Naive thymus-derived CD4-positive, alpha-beta T cell (primary cell): ENCODE measurements at places on chromosomes 3 and 15. TPM values are rescaled to one million over a fixed set of nuclear protein-coding genes. Genes with fewer than 3 reads are reported as not detected.

GRCh38 chr3:186244016-186244415 lies 118.0 kb downstream of the DGKG start:
- H3K4me1 ChIP-seq = no peaks in the 10 kb centered on the region
- no peak overlapping the region for H3K4me3 ChIP-seq
- DNase-seq = no peak
- no peaks in the 10 kb centered on the region for H3K27me3 ChIP-seq
- H3K27ac ChIP-seq = no peak overlapping the region
- H3K36me3 ChIP-seq = no peaks in the 10 kb centered on the region

DNA sequence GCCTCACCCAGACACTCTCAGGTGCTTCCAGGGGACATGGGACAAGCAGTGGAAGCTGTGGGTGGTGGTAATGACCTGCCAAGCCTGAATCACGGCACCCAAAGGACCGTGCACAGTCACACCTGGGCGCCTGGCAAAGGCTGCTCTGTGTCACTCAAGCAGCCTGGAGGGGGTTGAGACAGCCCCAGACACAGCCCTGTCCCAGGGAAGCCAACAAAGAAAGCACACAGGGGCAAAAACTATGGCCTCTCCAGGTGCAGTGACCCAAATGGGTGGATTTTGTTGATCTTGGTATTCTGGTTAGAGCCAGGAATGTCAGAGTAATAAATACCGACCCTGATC lies 15.0 kb upstream of the OCA2 start:
- H3K27ac ChIP-seq = no peak overlapping the region
- H3K4me1 ChIP-seq = no peaks in the 10 kb centered on the region
- H3K27me3 ChIP-seq = no peaks in the 10 kb centered on the region
- DNase-seq = no peak
- no peak overlapping the region for H3K4me3 ChIP-seq

DNA sequence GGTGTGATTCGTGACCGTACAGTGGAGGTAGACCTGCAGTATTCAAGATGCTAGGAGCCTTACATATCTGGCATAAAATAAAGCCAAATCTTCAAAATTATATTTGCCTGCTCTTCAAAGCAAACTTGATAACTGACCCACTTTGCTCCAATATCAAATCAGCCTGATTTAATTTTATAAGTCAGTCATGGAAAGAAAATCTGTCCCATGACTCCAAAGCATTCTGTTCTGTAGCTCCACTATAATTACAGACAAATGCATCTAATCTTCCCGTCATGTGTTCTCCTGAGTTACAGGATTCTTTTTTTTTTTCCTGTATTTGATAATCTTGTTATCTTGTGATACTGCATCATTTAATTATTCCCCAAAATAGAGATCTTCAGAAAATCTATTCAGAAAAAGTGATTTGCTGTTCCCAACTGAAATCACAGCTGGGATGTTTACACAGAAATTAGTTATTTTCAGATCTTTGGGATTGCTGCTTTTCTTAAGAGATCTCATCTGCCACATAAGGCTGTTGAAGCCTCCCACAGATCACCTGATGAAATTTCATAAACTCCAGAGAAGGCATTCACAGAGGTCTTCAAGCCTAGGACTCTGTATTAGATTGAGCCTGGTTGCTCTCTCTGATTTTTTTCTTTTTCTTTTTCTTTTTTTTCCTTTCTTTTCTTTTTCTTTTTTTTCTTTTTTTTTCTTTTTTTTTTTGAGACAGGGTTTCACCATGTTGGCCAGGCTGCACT lies 27.2 kb downstream of the TIMP4 start:
- no peaks in the 10 kb centered on the region for H3K27me3 ChIP-seq
- DNase-seq = no peak
- H3K36me3 ChIP-seq = no peaks in the 10 kb centered on the region
- no peak overlapping the region for H3K27ac ChIP-seq

DNA sequence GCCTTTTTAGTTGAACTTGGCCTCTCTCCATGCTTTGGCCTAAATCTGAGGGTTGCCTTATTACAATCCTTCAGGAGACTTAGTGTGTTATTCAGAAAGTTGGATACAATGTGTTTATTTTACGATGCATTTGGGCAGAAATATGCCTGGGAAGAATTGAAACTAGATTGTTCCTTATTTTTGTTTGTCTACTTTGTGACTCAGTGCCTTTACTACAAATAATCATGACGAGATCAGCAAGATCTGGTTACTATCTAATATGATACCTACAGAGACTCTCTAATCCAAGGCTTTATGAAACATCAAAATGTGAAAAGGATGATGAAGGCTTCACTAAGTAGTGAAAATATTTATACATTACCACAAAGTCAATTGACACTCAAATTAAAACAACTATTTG lies 82.2 kb downstream of the RBMS3 start:
- no peak overlapping the region for H3K4me3 ChIP-seq
- no peak overlapping the region for H3K27ac ChIP-seq
- H3K36me3 ChIP-seq = no peaks in the 10 kb centered on the region
- no peaks in the 10 kb centered on the region for H3K27me3 ChIP-seq

DNA sequence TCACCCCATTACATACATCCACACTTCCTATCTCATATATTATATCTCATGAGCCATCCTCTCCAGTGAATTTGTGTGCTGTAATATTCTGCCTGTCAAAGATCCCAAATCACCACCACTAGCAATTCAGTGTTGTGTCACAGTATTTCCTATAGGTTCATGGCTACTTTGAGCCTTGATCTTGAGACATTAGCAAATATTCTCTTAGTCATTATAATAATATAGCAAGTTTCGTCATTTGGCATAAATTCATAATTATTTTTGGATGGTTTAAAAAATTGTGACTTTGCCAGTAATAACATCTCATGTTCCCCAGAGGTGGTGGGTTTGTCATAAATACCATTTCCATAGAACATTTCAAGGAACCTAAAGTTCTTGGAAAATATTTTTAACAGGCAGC lies 47.7 kb downstream of the CMSS1 start:
- no peaks in the 10 kb centered on the region for H3K4me1 ChIP-seq
- no peak overlapping the region for H3K27ac ChIP-seq
- H3K27me3 ChIP-seq = no peaks in the 10 kb centered on the region
- DNase-seq = no peak

DNA sequence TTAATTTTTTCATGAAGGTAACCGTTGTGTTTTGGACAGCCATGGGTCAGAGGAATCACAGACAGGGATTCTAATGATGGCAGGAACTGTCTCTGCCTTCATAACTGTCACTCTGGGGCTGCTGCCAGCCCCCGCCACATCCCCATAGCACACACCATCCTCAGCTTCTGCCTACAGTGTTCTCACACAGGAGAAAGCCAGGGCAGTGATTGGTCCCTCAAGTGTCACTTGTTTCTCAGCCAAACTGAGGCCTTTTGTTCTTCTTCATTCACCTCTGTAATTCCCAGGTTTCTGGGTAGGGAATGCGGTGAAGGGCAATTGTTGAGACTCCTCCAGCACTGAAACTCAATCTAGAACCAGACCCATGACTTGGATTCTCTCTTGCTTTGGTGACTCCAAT lies 65.4 kb upstream of the C3orf80 start:
- no peaks in the 10 kb centered on the region for H3K36me3 ChIP-seq
- no peak overlapping the region for H3K4me3 ChIP-seq
- H3K27me3 ChIP-seq = no peaks in the 10 kb centered on the region
- H3K27ac ChIP-seq = no peak overlapping the region
- H3K4me1 ChIP-seq = no peaks in the 10 kb centered on the region

GRCh38 chr3:37993067-37993455 lies 2.5 kb downstream of the VILL start:
- peaks cover 42% of the 10 kb centered on the region for H3K4me1 ChIP-seq
- no peaks in the 10 kb centered on the region for H3K27me3 ChIP-seq
- no peak for DNase-seq
- H3K4me3 ChIP-seq = no peak overlapping the region
- no peaks in the 10 kb centered on the region for H3K36me3 ChIP-seq
- H3K27ac ChIP-seq = peak overlapping the region; percentile 87

- H3K27me3 ChIP-seq = peaks cover 15% of the 10 kb centered on the region
- H3K27ac ChIP-seq = no peak overlapping the region
- H3K36me3 ChIP-seq = no peaks in the 10 kb centered on the region
- no peak for DNase-seq
- H3K4me3 ChIP-seq = no peak overlapping the region
- H3K4me1 ChIP-seq = no peaks in the 10 kb centered on the region
These were observed 56.8 kb upstream of the LCTL start for GRCh38 chr15:66622591-66623022.

GRCh38 chr3:50173685-50174516 lies 17.5 kb upstream of the GNAT1 start:
- H3K36me3 ChIP-seq = no peaks in the 10 kb centered on the region
- no peaks in the 10 kb centered on the region for H3K4me1 ChIP-seq
- no peak for DNase-seq
- no peaks in the 10 kb centered on the region for H3K27me3 ChIP-seq
- H3K4me3 ChIP-seq = no peak overlapping the region

- no peak overlapping the region for H3K4me3 ChIP-seq
- H3K27ac ChIP-seq = no peak overlapping the region
- no peak for DNase-seq
These were observed 30.0 kb downstream of the XXYLT1 start for GRCh38 chr3:195240939-195241338.

DNA sequence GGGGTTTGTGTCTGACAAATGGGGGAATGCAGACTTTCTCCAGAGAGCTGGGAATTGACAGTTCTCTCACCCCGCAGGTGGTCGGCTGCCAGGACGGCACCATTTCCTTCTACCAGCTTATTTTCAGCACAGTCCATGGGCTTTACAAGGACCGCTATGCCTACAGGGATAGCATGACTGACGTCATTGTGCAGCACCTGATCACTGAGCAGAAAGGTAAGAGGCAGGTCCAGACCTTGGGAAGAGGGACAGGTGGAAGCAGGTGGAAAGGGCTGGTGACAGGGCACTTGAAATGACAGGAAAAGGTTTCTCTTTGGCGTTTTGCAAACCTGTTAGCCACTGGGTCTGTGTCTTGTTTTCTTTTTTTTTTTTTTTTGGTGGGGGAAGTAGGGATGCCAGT lies 36.6 kb downstream of the IFT122 start:
- H3K4me1 ChIP-seq = no peaks in the 10 kb centered on the region
- H3K27ac ChIP-seq = no peak overlapping the region

- peak; percentile 86 for DNase-seq
- peak overlapping the region; percentile 71 for H3K27ac ChIP-seq
- no peaks in the 10 kb centered on the region for H3K27me3 ChIP-seq
- H3K4me3 ChIP-seq = peak overlapping the region; percentile 40
These were observed 27.6 kb downstream of the ZNF589 start for GRCh38 chr3:48268381-48268935.

DNA sequence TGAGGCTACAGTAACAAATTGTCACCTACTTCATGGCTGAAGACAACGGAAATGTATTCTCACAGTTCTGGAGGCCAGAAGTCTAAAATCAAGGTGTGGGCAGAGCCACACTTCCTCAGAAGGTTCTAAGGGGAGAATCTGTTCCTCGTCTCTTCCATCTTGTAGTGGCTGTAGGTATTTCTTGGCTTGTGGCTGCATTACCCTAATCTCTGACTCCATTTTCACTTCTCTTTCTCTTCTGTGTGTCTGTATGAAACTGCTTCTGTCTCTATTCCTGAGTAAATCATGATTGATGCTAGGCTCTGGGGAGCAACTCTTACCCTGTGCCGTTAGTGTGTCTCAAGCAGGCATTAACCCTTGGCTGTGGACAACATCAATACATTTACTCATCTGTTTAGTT lies 164.7 kb downstream of the SQOR start:
- no peak overlapping the region for H3K27ac ChIP-seq
- H3K4me1 ChIP-seq = no peaks in the 10 kb centered on the region
- H3K27me3 ChIP-seq = no peaks in the 10 kb centered on the region

- no peak overlapping the region for H3K4me3 ChIP-seq
- no peaks in the 10 kb centered on the region for H3K36me3 ChIP-seq
- no peak for DNase-seq
- no peaks in the 10 kb centered on the region for H3K27me3 ChIP-seq
- no peaks in the 10 kb centered on the region for H3K4me1 ChIP-seq
These were observed 31.2 kb upstream of the SRGAP3 start for GRCh38 chr3:9280451-9281219.

GRCh38 chr3:27577504-27577903 lies 93.3 kb upstream of the SLC4A7 start:
- H3K27ac ChIP-seq = no peak overlapping the region
- H3K4me1 ChIP-seq = no peaks in the 10 kb centered on the region
- H3K4me3 ChIP-seq = no peak overlapping the region
- no peak for DNase-seq
- H3K36me3 ChIP-seq = no peaks in the 10 kb centered on the region

NCK1 gene
- 55.3 TPM for total RNA-seq

CTXN2 gene
- total RNA-seq = not detected

HDGFL3 gene
- 3.6 TPM for total RNA-seq

STARD9 gene
- 8.5 TPM for total RNA-seq

PLXND1 gene
- 6.7 TPM for total RNA-seq

GPR62 gene
- not detected for total RNA-seq

GOLGA6L7 gene
- not detected for total RNA-seq
